ENCODE measurements at places on chromosomes 6 and 20.
A peak's percentile ranks its signal among the peaks of the same experiment; 100 is the strongest.

DNA sequence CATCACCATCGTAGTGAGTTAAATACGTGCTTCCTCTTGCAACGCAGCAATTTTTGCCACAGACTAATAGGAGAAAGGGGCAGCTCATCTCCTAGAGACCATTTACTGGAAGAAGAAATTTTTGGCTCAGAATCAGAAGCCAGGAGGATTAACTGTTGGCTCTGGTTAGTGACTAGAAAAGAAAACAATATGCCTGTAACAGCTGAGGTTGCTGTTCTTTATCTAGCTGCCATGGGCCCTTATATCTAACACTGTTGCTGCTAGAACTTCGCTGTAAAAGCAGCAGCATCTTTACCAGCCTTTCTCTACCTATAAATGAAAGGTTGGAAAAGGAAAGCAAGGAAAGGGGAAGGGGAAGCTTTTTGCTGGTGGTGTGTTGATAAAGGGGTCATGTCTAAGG, 65.9 kb downstream of the FAM135A start:
- no peak for DNase-seq

DNA sequence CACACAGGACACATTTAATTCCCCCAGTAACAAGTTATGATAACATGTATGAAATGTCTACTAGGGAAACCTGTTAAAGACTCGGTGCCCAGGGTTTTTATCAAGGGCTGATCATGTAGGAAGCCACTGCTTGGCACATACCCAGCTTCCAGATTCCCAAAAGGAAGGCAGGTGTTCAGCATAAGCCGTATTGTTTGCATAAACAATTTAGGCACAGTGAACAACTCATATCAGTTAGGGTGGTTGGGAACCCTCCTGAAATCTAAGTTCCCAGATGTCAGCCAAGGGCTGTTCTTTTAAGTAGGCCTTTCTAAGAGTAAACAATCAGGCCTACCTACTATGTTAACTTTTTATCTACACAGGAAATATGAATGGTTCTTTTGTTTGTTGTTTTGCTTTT, 74.1 kb downstream of the ASXL1 start:
- no peak for DNase-seq

DNA sequence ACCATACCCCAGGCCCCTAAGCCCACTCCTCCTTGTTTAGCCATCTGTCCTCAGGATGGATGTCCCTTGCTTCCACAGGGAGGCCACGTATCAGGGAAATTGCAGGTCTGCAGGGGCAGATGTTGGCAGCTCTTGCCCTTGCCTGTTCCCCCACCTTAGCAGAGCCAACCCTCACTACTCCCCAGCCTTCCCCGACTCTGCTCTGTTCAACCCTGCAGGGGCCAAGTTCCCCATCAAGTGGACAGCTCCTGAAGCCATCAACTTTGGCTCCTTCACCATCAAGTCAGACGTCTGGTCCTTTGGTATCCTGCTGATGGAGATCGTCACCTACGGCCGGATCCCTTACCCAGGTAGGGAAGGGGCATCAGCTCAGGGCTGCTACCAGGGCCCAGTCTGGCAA, 10.7 kb upstream of the TM9SF4 start:
- no peak for DNase-seq

GRCh38 chr6:138030872-138031271, 76.3 kb downstream of the PERP start:
- no peak for DNase-seq

- no peak for DNase-seq
Measured at GRCh38 chr6:137148306-137149034, 25.0 kb downstream of the IL22RA2 start.

DNA sequence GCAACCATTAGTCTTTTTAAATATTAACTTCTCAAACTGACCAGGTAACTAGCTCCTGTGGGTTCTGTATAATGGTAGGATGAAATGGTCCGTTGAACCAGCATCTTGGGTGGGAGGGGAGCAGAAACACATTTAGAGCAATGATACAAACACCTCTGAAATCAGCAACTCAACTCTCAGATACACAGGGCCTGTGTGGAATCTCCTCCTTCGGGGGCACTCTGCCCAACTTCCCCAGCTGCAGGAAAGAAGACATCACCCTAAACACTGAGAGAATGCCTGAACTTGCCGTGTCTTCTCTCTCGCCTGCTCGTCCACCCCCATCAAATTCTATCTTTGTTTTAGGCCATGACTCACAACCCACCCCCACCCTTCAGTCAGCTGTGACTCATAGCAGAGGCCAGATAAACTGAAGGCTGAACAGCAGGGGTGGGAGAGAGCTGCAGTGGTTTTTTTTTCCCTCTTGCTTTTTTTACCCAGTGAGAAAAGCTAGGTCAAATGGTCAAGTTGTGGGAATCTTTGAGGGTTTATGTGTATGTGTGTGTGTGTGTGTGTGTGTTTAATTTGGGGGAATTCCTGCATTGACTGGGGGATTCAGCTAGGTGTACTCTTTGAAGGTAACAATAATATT, 593.4 kb upstream of the JAG1 start:
- no peak for DNase-seq

GRCh38 chr6:142482249-142482648, 180.4 kb downstream of the ADGRG6 start:
- DNase-seq: no peak

GRCh38 chr20:63398744-63399514, 37.8 kb upstream of the CHRNA4 start:
- no peak for DNase-seq

GRCh38 chr6:141986457-141986856, 146.3 kb upstream of the GJE1 start:
- no peak for DNase-seq

DNA sequence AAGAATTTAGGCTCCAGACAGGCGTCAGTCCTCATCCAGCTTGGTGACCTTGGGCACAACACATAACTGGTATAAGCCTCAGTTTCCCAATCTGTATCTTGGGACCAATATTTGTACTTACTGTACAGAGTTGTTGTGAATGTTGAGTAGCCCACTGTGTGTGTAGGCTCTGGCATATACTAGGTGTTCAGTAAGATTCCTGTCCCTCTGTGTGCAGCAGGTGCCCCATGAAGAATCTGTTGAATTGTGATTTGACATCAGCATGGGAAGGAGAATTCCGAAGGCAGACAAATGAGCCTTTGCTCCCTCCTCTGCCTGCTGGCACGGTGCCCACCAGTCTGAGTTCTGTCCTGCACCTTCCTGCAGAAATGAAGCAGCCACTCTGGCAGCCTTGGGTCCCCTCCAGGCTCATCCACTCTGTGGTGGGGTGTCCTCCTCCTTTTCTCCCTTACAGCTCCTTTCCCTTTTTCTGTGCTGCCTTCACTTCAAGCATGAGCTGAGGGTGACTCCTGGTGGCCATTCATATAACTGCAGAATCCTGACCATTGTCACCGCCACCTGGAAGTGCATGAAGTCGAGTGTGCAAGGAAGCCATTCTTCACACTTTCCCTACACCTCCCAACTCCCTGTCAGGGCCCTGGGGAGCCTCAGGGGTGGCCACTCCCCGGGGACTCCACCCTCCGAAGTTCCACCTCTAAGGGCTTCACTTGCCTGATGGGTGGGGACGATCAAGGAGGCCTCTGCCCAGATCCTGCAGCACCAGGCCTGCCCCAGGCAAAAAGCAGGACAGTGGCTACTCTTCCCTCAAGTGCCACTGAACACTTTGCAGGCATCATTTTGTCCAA, 48.2 kb downstream of the MRPL14 start:
- DNase-seq: peak; percentile 83

DNA sequence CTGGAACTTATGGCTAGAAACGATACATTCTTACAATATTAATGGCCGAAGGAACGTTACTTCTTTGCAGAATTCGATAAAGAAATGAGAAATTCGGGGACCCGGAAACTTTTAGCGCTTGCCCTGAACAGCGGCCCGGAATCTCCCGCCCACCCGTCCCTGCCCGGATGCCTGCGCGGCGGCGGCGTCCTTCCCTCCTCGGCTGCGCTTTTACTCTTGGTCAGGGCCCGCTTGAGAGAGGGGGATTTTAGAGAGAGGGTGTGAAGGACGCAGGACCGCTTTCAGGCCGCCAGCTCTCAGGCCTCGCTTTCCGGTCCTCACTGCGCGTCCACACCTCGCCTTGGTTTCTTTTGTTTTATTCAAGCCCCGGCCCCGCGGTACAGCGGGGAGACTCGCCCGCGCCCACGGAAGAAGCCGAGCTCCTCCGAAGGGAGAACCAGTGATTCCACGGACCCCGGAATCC, 243.7 kb downstream of the ARID1B start:
- DNase-seq: peak; percentile 76

- DNase-seq: no peak
Measured at GRCh38 chr6:42025066-42025844, 25.1 kb upstream of the TAF8 start.

DNA sequence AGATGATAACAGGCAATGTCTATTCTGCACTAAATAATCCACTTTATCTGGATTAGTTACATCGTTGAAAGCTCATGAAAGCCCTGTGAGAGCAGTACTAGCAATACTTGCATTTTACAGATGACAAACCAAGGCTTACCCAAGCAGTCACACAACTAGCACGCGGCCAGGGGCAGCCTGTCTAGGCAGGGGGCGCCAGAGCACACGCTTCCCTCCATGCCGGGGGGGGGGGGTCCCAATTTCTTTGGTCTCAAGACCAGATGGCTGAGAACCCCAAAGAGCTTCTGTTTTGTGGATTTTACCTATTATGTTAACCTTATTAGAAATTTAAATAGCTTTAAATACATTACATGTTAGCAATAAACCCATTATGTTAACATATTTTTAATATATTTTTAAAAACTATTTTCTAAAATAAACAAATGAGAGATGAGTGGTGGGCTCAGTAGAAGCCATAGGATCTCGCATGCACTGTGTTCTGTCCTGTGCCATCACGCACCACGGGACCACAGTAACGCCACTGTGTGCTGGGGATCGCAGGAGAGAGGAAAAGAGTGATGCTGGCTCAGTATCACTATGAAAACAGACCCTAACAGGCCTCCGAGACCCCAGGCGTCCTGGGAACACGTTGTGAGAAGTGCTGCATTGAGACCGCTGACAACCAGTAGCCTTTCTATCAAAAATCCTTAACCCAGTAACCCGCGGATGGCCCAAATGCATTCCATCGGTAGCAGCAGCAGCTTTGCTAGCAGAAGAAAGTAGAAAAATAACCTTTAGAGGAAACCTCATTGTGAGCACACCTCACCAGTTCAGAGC, 5.3 kb upstream of the PRR18 start:
- peak; percentile 49 for DNase-seq

GRCh38 chr20:61907081-61907891, 158.4 kb downstream of the TAF4 start:
- DNase-seq: no peak

- no peak for DNase-seq
Measured at GRCh38 chr6:126385536-126385935, 45.6 kb downstream of the CENPW start.

- no peak for DNase-seq
Measured at GRCh38 chr6:121523628-121524027, 88.2 kb downstream of the GJA1 start.

- DNase-seq: no peak
Measured at GRCh38 chr6:475314-475713, 83.8 kb downstream of the IRF4 start.

All from stimulated activated CD8-positive, alpha-beta memory T cell treated with anti-CD3 and anti-CD28 coated beads, Interleukin-4, amount 100 ng/mL, for 48 hours (primary cell).